ENCODE measurements at places on chromosomes 1 and 21. TPM values are rescaled to one million over a fixed set of nuclear protein-coding genes. Genes with fewer than 3 reads are reported as not detected.

SLAMF9 gene
- total RNA-seq, result not detected

FCER1A gene
- not detected for total RNA-seq

TMEM61 gene
- not detected for total RNA-seq

FGR gene
- total RNA-seq, result 0.27 TPM

PLEKHG5 gene
- 2.1 TPM for total RNA-seq

CALML6 gene
- 0.26 TPM for total RNA-seq

CCDC27 gene
- not detected for total RNA-seq

- H3K4me3 ChIP-seq, result no peak overlapping the region
- no peaks in the 10 kb centered on the region for H3K27me3 ChIP-seq
- peak; percentile 36 for DNase-seq
- H3K4me1 ChIP-seq, result peaks cover 4% of the 10 kb centered on the region
- no peak overlapping the region for H3K27ac ChIP-seq
These were observed 44.0 kb downstream of the TRIM62 start for GRCh38 chr1:33137800-33138199.

DNA sequence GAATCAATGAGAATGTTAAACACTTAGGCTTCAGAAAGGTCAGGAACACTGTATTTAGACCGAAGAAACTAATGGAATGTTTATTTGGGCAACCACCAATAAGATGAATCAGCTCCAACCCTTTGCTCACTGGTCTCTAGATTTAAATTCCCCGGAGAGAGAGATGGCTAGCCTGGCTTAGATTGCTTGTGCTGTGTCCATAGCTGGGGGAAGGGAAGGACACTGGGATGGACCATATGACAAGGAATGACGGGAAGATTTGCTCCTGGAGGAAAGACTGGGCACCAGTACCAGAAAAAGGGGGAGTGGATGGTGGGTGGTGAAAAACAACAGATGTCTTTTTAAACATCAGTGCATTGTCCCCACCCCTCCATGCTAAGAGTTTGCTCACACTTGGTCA, 426.6 kb downstream of the DUSP10 start:
- H3K27ac ChIP-seq, result no peak overlapping the region
- no peak for DNase-seq
- no peaks in the 10 kb centered on the region for H3K4me1 ChIP-seq
- H3K36me3 ChIP-seq, result no peaks in the 10 kb centered on the region

DNA sequence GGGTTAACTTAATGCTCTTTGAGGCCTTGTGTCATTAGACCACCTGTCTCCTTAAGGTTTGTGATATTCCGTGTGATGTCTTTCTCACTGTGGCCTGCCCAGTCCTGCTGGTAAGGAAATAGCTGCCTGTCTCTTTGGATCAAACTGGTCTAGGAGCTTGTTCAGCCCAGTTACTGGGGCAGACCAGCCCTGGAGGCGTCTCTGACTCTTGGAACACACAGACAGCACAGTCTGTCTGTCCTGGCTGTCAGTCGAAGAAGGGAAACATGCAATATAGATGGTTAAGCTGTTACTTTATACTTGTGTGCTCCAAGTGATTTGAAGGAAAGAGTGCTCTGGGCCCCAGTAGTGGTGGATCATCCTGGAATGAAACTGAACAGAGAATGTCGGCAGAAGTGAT, 20.4 kb downstream of the PBX1 start:
- H3K4me1 ChIP-seq, result no peaks in the 10 kb centered on the region
- DNase-seq, result no peak
- no peaks in the 10 kb centered on the region for H3K27me3 ChIP-seq
- no peak overlapping the region for H3K27ac ChIP-seq

DNA sequence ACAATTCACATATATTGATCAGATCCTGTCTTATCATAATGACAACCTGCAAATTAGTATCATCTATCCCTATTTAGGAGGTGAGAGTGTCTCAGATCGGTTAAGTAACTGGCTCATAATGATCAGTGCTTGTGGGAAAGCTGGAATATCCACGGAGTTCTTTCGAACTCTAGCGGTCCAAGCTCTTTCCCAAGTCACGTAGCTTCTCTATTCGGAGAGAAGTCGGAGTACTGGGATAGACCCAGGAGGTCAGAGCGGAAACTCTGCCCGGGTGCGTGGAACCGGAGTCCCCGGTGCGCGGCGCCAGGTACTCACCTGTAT, 339 bp downstream of the PTGS2 start:
- no peak for DNase-seq
- H3K27me3 ChIP-seq, result peaks cover 37% of the 10 kb centered on the region
- no peak overlapping the region for H3K27ac ChIP-seq
- peaks cover 8% of the 10 kb centered on the region for H3K4me1 ChIP-seq
- H3K36me3 ChIP-seq, result no peaks in the 10 kb centered on the region
- peak overlapping the region; percentile 68 for H3K4me3 ChIP-seq

- H3K4me3 ChIP-seq, result peak overlapping the region; percentile 95
- peak overlapping the region; percentile 99 for H3K27ac ChIP-seq
- DNase-seq, result peak; percentile 84
- H3K36me3 ChIP-seq, result peaks cover 27% of the 10 kb centered on the region
- peaks cover 3% of the 10 kb centered on the region for H3K27me3 ChIP-seq
- peaks cover 50% of the 10 kb centered on the region for H3K4me1 ChIP-seq
These were observed 909 bp upstream of the PAXBP1 start for GRCh38 chr21:32772281-32773047.

- DNase-seq, result no peak
- no peak overlapping the region for H3K27ac ChIP-seq
- H3K4me3 ChIP-seq, result no peak overlapping the region
- no peaks in the 10 kb centered on the region for H3K27me3 ChIP-seq
These were observed 252.4 kb upstream of the B3GALT2 start for GRCh38 chr1:193438771-193439170.

DNA sequence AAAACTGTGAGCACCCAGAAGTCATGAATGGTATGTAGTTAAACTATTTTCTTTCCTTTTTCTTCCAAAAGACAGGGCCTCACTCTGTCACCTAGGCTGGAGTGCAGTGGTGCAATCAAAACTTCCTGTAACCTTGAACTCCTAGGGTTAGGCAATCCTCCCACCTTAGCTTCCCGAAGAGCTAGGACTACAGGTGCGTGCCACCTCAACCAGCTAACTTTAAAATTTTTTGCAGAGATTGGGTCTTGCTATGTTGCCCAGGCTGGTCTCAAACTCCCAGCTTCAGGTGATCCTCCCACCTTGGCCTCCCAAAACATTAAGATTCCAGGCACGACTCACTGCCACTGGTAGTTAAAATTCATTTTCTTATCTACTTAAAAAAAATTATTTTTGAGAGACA, 62.5 kb downstream of the GATAD2B start:
- no peak overlapping the region for H3K4me3 ChIP-seq
- no peak for DNase-seq
- no peak overlapping the region for H3K27ac ChIP-seq
- peaks cover 13% of the 10 kb centered on the region for H3K4me1 ChIP-seq

DNA sequence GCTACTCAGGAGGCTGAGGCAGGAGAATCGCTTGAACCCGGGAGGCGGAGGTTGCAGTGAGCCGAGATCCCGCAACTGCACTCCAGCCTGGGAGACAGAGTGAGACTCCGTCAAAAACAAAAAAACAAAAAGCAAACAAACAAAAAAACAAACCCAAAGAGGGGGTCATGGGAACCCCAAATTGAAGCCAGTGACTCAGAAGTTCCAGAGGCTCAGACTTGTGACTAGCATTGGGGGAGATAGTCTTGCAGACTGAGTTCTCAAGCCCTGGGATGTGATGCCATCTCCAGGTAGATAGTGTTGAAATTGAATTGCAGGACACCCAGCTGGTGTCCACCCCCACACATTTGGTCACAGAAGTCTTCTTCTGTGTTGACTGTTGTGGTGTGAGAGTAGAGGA, 24.9 kb upstream of the ENO1 start:
- no peaks in the 10 kb centered on the region for H3K27me3 ChIP-seq
- H3K36me3 ChIP-seq, result peaks cover 8% of the 10 kb centered on the region
- H3K4me1 ChIP-seq, result peaks cover 51% of the 10 kb centered on the region
- H3K4me3 ChIP-seq, result no peak overlapping the region

- H3K4me1 ChIP-seq, result peaks cover 46% of the 10 kb centered on the region
- peaks cover 33% of the 10 kb centered on the region for H3K36me3 ChIP-seq
- peak overlapping the region; percentile 83 for H3K27ac ChIP-seq
- DNase-seq, result peak; percentile 64
- peak overlapping the region; percentile 82 for H3K4me3 ChIP-seq
- no peaks in the 10 kb centered on the region for H3K27me3 ChIP-seq
These were observed 440 bp downstream of the TNFRSF25 start for GRCh38 chr1:6465461-6466005.

- no peaks in the 10 kb centered on the region for H3K36me3 ChIP-seq
- DNase-seq, result no peak
- H3K27me3 ChIP-seq, result peaks cover 16% of the 10 kb centered on the region
- H3K27ac ChIP-seq, result no peak overlapping the region
- H3K4me3 ChIP-seq, result no peak overlapping the region
These were observed 5.2 kb downstream of the FCRL3 start for GRCh38 chr1:157695417-157695816.

DNA sequence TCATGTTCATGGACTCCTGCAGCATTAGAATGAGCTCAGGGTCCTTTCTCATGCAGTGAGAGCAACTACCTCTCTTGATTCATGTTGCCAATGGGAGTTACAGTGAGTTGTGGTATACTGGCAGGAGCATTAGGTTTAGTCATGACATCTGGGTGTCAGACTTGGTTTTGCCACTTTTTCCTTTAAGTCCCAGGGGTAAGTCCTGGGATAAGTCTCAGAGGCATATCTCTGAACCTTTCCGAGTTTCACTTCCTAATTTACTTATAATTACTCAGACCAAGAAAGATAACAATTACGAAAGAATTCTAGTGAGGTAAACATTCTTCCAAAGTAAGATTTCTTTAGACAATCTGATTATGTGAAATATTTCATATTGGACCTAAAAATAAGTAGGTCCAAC, 606.0 kb downstream of the SMYD3 start:
- H3K4me1 ChIP-seq, result no peaks in the 10 kb centered on the region
- H3K27me3 ChIP-seq, result no peaks in the 10 kb centered on the region

- H3K27ac ChIP-seq, result no peak overlapping the region
- H3K4me3 ChIP-seq, result no peak overlapping the region
- no peaks in the 10 kb centered on the region for H3K4me1 ChIP-seq
- H3K36me3 ChIP-seq, result no peaks in the 10 kb centered on the region
- no peaks in the 10 kb centered on the region for H3K27me3 ChIP-seq
These were observed 24.4 kb downstream of the C1orf141 start for GRCh38 chr1:67110352-67110751.

DNA sequence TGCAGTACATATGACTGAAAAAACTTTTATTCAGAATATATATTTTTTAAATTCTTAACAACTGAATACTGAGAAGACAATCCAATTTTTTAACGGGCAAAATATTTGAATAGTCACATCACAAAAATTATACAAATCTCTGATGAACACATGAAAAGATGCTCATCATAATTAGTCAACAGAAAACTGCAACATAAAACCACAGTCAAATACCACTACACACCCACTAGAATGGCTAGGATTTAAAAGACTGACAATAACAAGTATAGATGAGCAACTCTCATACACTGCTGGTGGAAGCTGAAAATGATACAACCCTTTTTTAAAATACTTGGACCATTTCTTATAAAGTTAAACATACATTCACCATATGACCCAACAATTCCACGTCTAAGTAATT, 87.7 kb upstream of the TNFSF4 start:
- H3K36me3 ChIP-seq, result no peaks in the 10 kb centered on the region
- peaks cover 1% of the 10 kb centered on the region for H3K27me3 ChIP-seq
- no peak overlapping the region for H3K4me3 ChIP-seq
- H3K4me1 ChIP-seq, result peaks cover 34% of the 10 kb centered on the region
- no peak for DNase-seq
